ENCODE measurements at places on chromosomes 5 and 9.

DNA sequence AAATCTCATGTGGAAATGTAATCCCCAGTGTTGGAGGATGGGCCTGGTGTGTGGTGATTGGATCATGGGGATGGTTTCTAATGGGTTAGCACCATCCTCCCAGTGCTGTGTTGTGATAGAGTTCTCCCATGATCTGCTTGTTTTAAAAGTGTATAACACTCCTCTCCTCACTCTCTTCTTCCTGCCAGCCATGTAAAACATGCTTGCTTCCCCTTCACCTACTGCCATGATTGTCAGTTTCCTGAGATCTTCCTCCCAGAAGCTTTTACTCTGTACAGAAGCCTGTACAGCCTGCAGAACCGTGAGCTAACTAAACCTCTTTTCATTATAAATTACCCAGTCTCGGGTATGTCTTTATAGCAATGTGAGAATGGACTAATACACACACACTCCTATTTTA lies 499.1 kb downstream of the RASEF start:
- DNase-seq: no peak

- DNase-seq: no peak
These were observed 73.1 kb downstream of the RGS3 start for GRCh38 chr9:113536483-113537228.

DNA sequence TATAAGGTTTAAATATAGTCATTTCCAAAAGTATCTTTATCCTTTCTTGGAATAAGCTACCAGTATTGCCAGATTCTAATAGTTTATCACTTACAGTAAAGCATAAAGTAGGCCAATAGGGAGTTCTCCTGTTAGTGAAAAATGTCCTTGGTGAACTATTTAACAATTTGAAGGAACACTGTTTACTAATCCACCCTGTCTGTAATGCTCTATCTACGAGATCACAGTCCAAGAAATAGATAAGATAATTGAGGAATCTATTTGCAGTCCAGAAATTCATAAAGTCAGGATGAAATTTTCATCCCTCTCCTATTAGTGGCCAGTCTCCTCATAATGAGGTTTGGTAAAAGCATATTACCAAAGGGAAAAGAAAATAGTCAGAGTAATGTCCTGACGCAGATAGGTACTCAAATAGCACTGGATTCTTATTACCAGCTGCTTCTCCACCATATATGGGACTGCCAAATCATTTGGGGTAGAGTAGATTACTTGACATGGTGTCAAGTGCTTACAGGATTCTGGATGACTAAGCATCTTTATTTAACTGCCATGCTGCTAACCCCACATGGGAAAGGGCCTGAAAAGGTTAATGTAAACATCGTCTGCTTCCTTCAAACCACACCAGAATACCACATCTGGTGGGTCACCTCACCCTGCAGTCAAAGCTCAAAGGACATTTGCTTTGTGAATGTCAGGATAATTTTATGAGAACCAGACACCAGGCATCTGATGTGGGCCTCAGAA lies 808.1 kb downstream of the EFNA5 start:
- DNase-seq: no peak

DNA sequence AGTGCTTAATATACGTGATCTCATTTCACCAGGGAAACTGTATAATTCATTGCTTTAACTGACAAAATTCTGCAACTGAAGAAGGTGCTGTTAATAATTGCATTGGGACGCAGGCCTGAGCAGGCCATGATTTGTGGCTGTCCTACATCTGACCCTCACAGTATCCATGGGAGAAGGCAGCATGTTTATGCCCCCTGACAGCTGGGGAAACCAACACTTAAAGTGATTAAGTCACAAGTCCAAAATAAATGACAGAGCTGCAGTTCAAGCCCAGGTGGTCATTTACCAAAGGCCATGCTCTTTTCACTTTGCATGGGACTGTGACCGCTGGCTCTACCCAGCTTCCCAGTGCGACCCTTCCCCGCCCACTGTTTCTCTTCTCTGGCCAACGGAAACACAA lies 30.5 kb upstream of the KCNMB1 start:
- no peak for DNase-seq

DNA sequence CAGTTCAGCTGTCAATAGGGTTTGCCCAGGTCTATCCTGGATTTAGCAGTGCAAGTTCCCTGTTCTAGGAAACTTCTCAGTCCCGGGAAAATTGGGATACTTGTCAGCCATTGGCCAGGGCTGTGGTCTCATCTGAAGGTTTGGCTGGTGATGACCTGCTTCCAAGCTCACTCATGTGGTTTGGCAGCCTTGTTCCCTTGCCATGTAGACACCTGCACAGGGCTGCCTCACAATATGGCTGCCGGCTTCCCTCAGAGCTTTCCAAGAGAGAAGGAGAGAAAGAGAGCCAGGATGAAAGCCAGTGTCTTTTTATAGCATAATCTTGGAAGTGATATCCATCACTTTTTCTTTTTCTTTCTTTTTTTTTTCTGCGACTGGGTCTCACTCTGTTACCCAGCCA lies 37.7 kb upstream of the HMCN2 start:
- no peak for DNase-seq

DNA sequence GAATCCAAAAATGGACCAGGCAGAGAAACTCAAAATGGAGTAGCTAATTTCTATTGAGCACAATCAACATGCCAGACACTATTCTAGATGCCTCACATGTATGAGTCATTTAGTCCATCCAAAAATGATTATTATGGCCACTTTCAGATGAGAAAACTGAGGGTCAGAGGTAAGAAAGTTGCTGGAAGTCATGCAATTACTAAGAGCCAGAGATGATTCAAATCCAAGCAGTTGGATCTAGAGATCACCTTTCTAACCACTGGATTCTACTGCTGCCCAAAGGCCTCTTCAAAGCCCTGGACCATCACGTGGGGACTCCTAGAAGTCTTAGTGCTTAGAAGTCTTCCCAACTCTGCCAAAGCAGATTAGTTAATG lies 51.8 kb upstream of the HMHB1 start:
- no peak for DNase-seq

DNA sequence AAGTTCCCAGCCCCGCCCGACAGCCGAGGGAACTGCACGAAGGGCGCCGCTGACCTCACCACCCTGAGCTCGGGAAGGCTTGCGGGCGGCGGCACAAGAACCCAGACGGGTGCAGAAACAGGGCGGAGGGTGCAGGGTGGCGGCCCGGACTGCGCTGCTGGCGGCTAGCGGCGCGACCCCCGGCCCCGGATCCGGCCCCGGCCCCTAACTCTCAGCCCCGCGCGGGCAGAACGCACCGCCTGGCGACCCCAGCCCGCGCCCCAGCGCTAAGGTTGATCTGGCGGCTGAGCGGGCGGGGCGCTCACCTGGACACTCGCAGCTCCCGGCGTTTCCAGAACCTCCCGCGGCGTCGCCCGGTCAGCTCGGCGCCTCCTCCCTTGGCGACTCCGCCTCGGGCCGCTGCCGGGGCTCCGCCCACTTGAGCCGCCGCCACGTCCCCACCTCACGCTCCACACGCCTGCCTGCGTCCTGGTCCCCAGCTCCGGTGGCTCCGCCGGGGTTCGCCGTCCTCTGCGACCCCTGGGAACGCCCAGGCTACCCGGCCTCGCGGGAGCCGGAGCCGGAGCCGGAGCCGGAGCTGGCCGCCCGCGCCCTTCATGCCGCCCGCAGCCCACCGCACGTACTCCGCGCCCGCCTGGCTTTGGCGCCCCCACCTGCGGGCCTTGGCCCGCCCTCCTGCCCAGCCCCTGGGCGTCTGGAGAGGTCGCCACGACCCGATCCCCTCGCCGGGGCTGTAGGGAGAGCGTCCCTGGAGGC lies at the start of gene P4HA2:
TSS of gene P4HA2 (minus strand) at position 369 of the 756 bp plus-strand sequence. CDS start 9,227 bp downstream, outside the sequence.
- DNase-seq: no peak

- DNase-seq: no peak
These were observed 227.0 kb upstream of the ANKRD55 start for GRCh38 chr5:56460195-56460546.

- no peak for DNase-seq
These were observed 5.8 kb downstream of the UNC5A start for GRCh38 chr5:176816043-176816745.

- no peak for DNase-seq
These were observed at the start of gene PCDHGA11 for GRCh38 chr5:141420855-141421488. PCDHGA11 (plus strand) TSS chr5:141421051; CDS start chr5:141421228, 177 bp downstream.

GRCh38 chr9:75889577-75889976 lies 896 bp upstream of the PCSK5 start:
- DNase-seq: no peak

GRCh38 chr9:32706004-32706724 lies 70.7 kb upstream of the TAF1L start:
- DNase-seq: no peak

DNA sequence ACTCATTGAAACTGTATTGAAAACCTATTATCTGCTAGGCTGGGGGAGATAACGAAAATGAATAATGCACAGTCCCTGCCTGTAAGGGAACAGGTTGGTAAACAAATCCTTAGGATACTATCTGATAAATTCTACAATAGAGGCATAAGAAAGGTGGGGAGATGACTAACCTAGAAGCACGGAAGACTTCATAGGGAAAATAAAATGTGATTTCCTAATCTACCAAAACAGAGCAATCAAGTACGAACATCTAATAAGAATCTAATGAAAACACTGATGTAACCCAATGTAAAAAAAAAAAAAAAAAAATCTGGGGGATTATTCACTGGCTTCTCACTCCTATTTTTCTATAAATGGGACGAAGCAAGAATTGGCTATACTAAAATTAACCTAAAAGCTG lies 124.4 kb downstream of the SLF1 start:
- DNase-seq: no peak

DNA sequence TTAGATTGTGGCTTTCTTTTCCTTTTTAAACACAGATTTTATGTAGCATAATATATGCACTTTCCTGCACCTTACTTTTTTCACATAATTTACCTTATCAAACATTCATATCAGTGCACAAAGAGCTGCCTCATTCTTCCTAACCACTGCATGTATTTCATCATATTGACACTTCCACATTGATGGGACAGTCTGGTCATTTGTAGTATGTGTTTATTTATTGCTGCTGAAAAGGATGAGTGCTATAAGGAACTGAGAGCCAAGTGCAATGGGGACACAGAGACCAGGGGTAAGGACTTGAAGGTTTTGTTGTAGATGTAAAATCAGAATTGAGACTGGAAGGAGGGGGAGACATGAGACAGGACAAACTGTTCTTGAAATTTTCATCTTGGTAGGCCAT lies 193.8 kb downstream of the SMARCA2 start:
- no peak for DNase-seq

DNA sequence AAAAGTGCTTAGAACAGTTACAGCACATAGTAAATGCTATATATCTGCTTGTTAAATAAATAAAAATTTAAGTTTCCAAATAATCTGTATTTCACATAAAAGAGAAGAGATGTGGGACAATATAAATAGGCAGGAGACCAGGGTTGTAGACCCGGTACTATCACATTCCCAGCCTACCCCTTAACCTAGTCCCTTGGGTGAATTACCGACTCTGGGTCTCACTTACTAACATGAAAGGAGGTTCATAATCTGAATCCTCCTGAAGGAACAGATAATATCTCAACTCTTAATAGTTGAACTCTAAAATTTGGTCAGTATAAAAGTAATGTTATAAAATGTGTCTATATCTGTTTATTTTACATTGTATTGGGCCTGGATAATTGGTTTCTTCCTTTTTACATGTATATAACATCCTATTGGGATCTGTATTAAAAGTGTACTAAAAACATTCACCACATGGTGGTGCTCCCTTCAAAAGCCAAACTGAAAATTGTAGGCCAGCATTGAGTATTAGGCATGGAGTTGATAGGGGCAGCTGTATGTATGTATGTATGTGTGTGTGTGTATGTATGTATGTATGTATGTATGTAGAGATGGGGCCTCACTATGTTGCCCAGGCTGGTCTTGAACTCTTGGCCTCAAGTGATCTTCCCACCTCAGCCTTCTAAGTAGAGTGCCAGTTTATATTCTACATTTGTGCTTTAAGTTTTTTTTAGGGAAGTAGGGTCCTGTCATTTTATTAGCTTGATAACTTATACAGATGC lies 64.2 kb upstream of the ABL1 start:
- peak; percentile 21 for DNase-seq

DNA sequence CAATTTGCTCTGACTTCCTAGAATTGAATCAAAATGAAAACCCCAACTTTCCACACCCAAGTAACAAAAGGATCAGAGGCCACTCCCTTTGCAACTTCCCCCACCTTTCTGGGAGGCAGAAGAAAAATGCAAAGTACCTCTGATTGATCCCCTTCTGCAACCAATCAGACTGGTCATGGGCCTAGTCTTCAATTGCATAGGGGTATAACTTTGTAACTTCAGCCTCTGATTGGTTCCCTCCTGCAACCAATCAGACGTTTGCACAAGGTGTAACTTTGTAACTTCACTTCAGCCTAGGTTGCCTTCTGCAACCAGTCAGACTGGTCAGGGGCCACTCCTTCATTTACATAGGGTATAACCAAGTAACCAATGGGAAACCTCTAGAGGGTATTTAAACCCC lies 38.3 kb upstream of the CNOT6 start:
- DNase-seq: no peak

DNA sequence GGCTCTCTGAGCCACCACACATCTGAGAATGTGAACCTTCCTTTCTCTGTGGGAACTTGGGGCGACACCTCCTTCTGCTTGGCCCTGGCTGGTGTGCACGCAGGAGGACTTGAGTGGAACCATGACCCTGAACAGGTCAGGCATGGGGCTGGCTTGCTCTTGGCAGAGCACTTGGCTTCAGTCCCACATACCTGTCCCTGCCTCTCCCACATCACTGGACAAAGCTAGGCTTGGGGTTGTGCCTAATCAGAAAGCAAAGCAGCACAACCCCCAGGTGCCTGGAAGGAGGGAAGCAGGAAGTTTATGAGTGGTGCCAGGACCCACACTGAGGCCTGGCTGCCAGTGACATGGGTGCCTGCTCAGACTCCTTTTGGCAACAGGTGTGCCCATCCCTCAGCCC lies 13.2 kb downstream of the GADD45G start:
- no peak for DNase-seq

- DNase-seq: no peak
These were observed 162.5 kb downstream of the ELAVL2 start for GRCh38 chr9:23663536-23663935.

DNA sequence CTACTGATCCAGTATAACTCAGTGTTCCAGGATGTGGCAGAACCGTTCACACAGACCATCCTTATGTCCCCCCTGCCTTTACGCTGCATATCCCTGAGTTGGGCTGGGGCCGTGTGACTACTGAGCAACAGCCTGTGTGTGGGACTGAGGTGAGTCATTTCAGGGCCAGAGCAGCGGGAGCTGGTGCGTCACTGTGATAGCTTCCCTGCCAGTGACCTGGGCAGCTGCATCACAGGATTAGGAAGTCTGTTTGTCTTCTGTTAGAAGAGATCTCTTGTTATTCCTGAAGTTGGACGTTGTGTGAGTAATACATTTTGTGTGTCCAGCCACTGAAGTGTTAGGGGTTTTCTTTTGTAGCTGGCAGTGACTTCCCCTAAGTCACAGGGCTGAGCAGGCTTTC lies 35.6 kb downstream of the TPPP start:
- no peak for DNase-seq

GRCh38 chr5:93406971-93407401 lies 174.0 kb downstream of the NR2F1-AS1 start:
- DNase-seq: no peak

- no peak for DNase-seq
These were observed 299.4 kb upstream of the RASA1 start for GRCh38 chr5:86968301-86968753.

- DNase-seq: no peak
These were observed 288.5 kb downstream of the SLIT3 start for GRCh38 chr5:169012450-169012849.
